Epithelial cell of esophagus (primary cell): ENCODE measurements at places on chromosomes 1 and 21.

GRCh38 chr1:66266350-66266749 is 267.6 kb upstream of the SGIP1 start:
- DNase-seq: peak; percentile 27

GRCh38 chr1:59195151-59195550 is 101.7 kb upstream of the FGGY start:
- no peak for DNase-seq

- DNase-seq: peak; percentile 93
These were observed 3.2 kb upstream of the CRYBG2 start for GRCh38 chr1:26357121-26357602.

GRCh38 chr1:209311770-209312169 is 271.7 kb upstream of the CAMK1G start:
- no peak for DNase-seq
